ENCODE measurements at places on chromosomes 5 and 9. TPM values are rescaled to one million over a fixed set of nuclear protein-coding genes. Genes with fewer than 3 reads are reported as not detected.

DNA sequence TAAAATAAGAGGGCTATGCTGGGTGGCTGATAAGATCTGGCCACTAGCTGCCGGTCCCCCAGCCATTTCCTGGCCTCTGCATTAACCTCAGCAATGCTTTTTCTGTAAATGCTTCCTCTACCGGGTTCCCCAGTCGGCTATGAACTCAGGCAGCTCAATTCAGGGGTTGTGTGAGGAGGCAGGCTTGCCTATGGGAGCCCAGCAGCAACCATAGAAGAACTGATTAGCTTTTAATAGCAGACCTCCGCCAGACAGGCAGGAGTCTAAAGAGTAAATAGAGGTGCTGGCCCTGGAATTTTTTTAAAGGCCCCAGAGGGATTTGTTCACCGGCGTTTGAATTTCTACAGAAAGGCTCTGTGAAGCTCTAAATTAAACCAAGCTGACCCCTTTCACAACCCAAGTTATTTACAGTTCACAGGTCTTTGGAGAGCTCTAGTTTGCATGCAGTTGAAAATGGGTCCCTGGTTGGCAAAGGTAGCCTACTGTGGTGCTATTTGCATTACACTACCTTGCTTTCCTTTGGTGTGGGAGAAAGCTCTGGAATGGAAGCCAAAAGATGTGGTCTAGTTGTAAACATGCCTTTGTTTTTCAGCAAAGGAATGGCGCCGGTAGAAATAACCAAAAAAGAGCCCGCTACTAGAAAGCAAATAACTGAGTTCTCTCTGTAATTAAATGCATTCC, 289.7 kb upstream of the SEMA6A start:
- no peaks in the 10 kb centered on the region for H3K27me3 ChIP-seq
- H3K27ac ChIP-seq: no peak overlapping the region
- no peak overlapping the region for H3K4me3 ChIP-seq

- no peak for DNase-seq
- H3K4me1 ChIP-seq: no peaks in the 10 kb centered on the region
- no peaks in the 10 kb centered on the region for H3K36me3 ChIP-seq
- H3K27ac ChIP-seq: no peak overlapping the region
- H3K4me3 ChIP-seq: no peak overlapping the region
- H3K27me3 ChIP-seq: no peaks in the 10 kb centered on the region
These were observed 725 bp upstream of the OR13C2 start for GRCh38 chr9:104606152-104606551.

GRCh38 chr9:76619197-76619596, 145.0 kb upstream of the PCA3 start:
- H3K4me1 ChIP-seq: peaks cover 10% of the 10 kb centered on the region
- DNase-seq: no peak

WWC1 gene
- 1.2 TPM for total RNA-seq

DNA sequence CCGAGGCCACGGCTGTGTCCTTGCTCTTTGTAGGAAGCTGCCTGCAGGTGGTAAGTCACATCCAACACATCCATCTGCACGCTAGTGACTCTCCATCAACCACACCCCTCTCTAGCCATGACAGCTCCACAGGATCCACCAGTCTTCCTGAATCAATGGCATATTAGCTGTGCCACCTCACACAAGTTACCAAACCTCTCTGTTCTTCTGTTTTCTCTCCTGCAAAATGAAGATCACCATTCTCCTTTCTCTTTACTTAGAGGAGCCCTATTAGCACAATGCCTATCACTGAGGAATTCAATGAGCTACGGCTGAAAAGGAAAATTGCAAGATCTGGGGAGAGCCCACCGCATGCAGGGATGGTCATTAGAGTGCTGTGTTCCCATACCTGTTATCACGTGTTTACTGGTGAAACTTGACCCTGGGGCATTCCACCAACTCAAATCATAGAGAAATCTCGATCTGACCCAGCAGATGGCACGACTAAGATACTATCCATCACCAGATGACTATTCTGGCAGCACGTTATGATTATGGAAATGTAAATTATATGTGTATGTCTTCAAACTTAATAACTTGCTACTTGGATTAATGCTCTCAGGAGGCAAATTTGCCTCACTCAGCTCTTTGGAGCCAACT, 20.9 kb downstream of the WHRN start:
- no peak overlapping the region for H3K4me3 ChIP-seq
- peaks cover 79% of the 10 kb centered on the region for H3K4me1 ChIP-seq
- no peak overlapping the region for H3K27ac ChIP-seq
